Panc1 (cell line): ENCODE measurements at places on chromosomes 1 and 21. TPM values are rescaled to one million over a fixed set of nuclear protein-coding genes. Genes with fewer than 3 reads are reported as not detected.

The FABP3 gene
- 0.49 TPM for total RNA-seq

The LAPTM5 gene
- total RNA-seq, result 1.9 TPM

The HEYL gene
- 2.3 TPM for total RNA-seq

The POU3F1 gene
- 0.08 TPM for total RNA-seq

The UTS2 gene
- not detected for total RNA-seq

The GNG4 gene
- 1.1 TPM for total RNA-seq

The SLC45A3 gene
- total RNA-seq, result 3.0 TPM

The PERM1 gene
- 1.5 TPM for total RNA-seq

The RNU11 gene
- total RNA-seq, result not detected

The RIMKLA gene
- total RNA-seq, result 13.6 TPM

The CD160 gene
- total RNA-seq, result not detected

The B3GALT2 gene
- total RNA-seq, result 0.08 TPM
